ENCODE measurements at places on chromosomes 5 and 9. TPM values are rescaled to one million over a fixed set of nuclear protein-coding genes. Genes with fewer than 3 reads are reported as not detected.

CCNJL gene
- total RNA-seq: not detected

DNA sequence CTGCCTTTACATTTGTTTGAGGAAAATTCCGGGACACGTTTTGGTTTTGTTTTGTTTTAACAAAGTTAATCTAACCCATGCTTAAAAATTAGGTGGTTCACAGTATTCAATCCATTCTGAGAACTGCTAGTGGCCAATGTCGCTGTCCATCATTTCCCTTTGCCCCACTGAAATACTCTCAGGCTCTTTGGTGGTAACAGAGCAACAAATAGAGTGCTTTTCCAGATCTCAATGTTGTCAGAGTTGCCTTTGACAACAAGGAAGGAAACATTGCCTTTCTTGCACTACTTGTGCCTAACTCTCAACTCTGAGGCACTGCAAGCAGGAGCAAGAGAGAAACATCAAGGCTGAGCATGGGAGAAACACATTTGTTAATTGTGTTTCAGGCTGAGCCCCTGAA lies 154.0 kb downstream of the MCTP1 start:
- no peaks in the 10 kb centered on the region for H3K27me3 ChIP-seq
- H3K36me3 ChIP-seq: no peaks in the 10 kb centered on the region
- H3K27ac ChIP-seq: no peak overlapping the region
- no peak for DNase-seq
- H3K4me3 ChIP-seq: no peak overlapping the region

DNA sequence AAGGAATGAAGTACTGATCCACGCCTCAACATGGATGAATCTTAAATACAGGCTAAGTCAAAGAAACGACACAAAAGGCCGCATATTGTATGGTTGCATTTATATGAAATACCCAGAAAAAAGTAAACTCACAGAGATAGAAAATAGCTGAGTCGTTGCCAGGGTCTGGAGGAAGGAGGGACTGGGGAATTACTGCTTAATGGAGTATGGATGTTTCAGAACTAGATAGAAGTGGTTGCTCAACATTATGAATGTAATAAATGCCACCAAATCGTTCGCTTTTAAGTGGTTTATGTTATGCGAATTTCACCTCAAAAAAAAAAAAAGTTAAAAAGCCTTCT lies 784 bp upstream of the MSANTD3 start:
- peaks cover 19% of the 10 kb centered on the region for H3K27me3 ChIP-seq
- H3K27ac ChIP-seq: peak overlapping the region; percentile 95
- peaks cover 34% of the 10 kb centered on the region for H3K4me1 ChIP-seq
- DNase-seq: no peak
- H3K4me3 ChIP-seq: peak overlapping the region; percentile 85

DNA sequence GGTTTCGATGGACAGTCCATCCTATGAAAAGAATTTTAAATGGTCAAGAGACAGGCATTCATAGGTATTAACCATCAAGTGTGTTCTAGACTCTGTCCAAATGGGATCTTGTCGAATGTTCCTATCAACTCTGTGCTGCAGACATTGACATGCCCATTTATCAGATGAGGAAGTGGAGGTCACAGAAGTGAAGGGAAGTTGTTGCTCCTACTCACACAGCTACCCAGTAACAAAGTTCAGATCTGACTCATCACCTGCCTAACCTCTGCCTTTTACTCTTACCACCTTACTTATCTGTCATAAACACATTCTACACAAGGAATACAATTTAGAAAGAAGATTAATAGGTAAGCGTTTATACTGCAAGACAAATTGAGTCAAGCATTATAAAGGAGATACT lies 426.2 kb upstream of the BRINP1 start:
- H3K36me3 ChIP-seq: no peaks in the 10 kb centered on the region
- DNase-seq: no peak
- H3K4me3 ChIP-seq: no peak overlapping the region
- H3K27me3 ChIP-seq: no peaks in the 10 kb centered on the region
- H3K4me1 ChIP-seq: no peaks in the 10 kb centered on the region

GRCh38 chr9:114247077-114247476 lies 75.8 kb upstream of the ORM1 start:
- no peak for DNase-seq
- H3K4me1 ChIP-seq: no peaks in the 10 kb centered on the region
- H3K4me3 ChIP-seq: no peak overlapping the region
- no peaks in the 10 kb centered on the region for H3K36me3 ChIP-seq

All from activated CD4-positive, alpha-beta T cell treated with anti-CD3 and anti-CD28 coated beads, Interleukin-2, amount 10 ng/mL, durations not matched to agents 24 days and 14 days (primary cell).